ENCODE measurements at places on chromosomes 12 and 14.

DNA sequence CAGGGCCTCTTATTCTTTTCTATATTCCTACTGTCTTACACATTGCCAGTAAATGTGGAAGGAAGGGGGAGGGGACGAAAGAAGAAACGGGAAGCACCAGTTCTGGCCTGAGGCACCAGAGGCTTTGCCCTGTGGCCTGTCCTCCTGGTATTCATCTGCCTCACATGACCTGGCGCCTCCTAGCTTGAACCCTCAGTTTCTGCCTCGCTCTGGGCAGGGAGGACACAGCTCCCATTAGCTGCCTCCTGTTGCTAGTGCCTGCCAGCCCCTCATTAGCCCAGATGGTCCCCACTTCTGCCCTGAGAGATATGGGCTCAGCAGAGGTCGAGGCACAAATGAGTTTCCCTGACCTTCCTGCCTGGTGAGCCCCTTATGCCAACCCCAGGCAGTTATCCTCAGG is 3.0 kb upstream of the PLEKHG6 start:
- DNase-seq = no peak

- DNase-seq = no peak
Observed at GRCh38 chr12:7712841-7713442, 1.7 kb downstream of the DPPA3 start.

DNA sequence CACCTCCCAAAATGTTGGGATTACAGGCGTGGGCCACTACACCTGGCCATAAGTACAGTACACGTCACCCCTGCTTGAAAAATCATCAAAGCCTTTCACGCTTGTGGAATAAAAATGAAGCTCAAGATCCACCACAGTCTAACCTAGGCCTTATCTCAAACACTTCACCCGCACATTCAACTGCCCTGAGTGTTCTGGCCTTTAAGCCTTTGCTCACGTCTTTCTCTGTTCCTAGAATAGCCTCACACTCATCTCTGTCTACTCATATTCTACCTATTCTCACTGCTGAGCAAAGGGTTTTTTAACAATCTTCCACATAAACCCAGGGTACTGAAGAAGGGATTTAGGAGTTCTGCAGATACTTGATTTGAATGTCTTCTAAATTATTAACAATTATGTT is 9.9 kb downstream of the CALCOCO1 start:
- no peak for DNase-seq

GRCh38 chr12:31321186-31321896 is 4.6 kb downstream of the SINHCAF start:
- DNase-seq = no peak

DNA sequence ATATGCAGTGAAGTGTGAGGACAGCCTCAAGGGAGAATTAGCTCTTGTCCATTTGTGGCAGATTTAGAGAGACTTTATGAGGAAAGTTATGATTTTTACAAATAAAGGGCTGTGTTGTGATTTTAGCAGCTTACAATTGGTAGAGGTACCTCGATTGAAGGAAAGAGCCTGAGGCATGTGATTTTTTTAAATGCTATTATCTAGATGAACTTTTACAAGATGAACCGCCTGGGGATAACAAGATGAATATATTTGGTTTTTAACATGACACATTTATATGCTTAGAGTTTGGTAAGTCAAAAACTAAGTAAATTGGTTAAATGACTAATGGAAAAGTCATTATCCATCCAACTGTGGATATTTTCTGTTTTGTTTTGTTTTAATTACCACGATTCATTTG is 52.6 kb downstream of the AEBP2 start:
- DNase-seq = no peak

DNA sequence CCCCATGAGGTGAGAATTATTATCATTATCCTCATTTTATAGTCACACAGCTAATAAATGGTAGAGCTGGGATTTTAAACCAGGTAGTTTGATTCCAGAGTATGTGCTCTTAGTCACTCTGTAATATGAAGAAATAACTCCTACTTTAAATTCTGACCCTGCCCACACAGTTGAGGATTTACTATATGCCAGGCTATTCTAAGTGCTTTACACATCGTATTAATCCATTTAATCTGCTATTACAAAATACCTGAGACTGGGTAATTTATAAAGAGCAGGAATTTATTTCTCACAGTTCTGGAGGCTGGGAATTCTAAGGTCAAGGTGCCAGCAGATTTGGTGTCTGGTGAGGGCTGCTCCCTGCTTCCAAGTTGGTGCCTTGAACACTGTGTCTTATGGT is 19.6 kb upstream of the WIF1 start:
- no peak for DNase-seq

DNA sequence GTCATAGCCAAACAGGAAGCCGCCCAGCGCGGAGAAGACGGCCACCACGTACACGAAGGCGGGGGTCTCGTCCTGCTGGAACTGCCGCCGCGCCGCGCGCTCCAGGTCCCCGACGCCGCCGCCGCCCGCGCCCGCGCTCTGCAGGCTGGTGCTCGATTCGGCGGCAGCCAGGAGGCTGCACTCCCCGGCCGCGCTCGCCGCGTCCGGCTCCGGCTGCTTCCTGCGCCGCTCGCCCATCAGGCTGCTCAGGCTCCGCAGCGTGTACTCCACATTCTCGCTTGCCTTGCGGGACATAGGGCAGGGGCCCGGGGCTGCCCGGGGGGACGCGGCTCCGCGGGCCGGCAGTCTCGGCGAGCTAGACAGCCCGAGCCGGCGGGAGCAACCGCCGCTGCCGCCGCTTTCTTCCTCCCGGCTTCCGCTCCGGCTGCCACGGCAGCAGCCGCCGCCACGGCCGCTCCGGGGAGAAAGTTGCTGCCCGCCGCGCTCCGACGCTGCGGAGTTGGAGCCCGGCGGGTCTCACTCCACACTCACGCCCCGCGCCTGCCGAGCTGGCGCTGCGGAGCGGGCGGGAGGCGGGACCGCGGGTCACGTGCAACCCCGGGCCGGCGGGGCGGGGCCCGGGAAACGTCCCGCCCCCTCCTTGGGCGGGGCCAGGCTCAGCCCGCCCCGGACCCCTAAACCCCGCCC is at the start of gene SLC2A13:
SLC2A13 (minus strand) TSS at position 567 of the 687 bp plus-strand sequence; CDS start at position 294, 273 bp downstream.
- DNase-seq = peak; percentile 95

GRCh38 chr14:67765192-67765834 is 51.1 kb downstream of the ZFYVE26 start:
- DNase-seq = no peak

GRCh38 chr14:52313903-52314594 is at the start of gene PTGER2:
Gene PTGER2, plus strand, starts transcription at chr14:52314312. Its CDS starts 237 bp downstream, at chr14:52314549.
- peak; percentile 35 for DNase-seq

DNA sequence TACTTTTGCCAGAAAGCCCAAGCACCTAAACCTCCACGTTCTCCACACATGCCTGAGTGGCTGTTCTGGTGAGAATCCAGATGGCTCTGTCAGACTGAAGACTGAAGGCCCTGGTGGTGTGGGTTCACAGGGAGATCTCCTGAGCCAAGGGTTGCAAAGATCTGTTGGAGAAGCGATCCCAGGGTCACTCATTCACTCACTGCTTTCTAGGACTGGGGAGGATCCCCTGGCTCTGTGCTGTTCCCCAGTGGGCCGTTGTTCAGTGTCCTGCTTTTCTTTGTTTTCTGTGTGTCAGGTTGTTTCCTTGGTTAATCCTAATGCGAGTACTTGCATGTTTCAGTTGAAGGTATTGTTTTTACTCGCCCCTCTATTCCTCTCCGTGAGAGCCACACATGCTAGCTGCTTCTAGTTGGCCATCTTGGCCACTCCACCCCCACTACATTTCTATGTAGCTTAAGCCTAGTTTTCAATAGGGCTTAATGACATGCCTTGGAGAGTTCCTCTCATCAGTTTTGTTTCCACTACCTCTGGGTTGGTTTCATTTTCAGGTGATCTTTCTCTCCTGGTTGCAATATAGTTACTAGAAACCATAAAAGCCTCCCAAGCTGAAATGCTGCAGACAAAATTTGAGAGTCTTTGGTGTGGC is 144.5 kb upstream of the SLC38A2 start:
- no peak for DNase-seq

GRCh38 chr12:2589381-2589780 is 205.4 kb upstream of the FKBP4 start:
- DNase-seq = no peak

GRCh38 chr12:117567644-117568216 is 206.3 kb upstream of the NOS1 start:
- no peak for DNase-seq

DNA sequence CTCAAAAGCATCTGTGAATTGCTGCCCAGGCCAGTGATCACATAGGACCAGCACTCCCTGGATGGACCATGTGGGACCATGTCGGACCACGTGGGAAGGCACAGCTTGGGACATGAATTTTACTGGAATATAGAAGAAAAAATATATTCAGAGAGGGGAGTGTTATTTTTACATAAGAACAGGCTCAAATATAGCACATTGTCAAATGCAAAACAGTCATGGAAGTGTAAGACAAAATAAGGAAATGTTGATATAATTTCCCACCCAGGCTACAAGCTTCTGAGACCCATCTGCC is 68.3 kb downstream of the CMKLR1 start:
- no peak for DNase-seq

DNA sequence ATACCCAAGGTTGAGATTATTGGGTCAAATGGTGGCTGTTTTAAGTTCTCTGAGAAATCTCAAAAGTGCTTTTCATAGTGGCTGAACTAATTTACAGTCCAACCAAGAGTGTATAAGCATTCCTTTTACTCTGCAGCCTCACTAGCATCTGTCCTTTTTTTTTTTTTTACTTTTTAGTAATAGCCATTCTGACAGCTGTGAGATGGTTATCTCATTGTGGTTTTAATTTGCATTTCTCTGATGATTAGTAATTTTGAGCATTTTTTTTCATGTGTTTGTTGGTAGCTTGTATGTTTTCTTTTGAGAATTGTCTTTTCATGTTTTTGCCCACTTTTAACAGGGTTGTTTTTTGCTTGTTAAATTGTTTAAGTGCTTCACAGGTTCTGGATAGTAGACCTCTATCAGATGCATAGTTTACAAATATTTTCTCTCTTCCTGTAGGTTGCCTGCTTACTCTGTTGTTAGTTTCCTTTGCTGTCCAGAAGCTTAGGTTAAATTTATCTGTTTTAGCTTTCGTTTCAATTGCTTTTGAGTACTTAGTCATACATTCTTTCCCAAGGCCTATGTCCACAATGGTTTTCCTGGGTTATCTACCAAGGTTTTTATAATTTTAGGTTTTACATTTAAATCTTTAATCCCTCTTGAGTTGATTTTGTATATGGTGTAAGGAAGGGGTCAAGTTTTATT is 881.3 kb upstream of the SEL1L start:
- DNase-seq = no peak

DNA sequence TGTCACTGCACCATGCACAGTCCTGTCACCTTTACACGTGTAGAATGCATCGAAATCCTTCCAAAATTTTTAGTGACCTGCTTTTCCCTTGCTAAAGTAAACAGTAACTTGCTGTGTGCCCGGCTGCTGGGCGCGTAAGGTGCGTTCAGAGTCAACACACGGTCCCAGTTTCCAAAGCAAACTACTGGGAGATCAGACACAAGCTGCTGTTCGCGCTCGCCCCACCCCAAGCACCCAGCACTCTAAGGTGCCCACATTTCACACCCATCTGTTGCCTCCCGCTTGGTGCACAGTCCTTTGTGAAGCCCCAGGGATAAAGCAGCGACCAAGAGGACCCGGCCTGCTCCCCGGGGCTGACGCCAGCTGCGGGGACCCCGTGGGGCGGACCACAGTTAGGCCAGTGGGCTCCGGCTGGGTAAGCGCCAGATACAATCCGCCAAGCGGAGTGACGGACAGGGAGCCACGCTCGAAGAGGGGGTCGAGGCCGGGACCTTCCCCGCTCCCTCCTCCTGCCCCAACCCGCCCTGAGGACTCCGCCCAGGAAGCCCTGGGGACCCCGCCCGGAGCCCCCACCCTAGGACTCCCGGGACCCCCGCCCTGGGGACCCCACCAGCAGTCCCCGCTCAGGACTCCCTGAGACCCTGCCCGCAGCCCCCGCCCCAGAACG is 633 bp downstream of the STX2 start:
- no peak for DNase-seq

GRCh38 chr12:46390304-46390703 is 17.7 kb upstream of the SLC38A2 start:
- DNase-seq = no peak

- DNase-seq = no peak
Observed at GRCh38 chr14:73829526-73830431, 21.9 kb upstream of the PTGR2 start.

DNA sequence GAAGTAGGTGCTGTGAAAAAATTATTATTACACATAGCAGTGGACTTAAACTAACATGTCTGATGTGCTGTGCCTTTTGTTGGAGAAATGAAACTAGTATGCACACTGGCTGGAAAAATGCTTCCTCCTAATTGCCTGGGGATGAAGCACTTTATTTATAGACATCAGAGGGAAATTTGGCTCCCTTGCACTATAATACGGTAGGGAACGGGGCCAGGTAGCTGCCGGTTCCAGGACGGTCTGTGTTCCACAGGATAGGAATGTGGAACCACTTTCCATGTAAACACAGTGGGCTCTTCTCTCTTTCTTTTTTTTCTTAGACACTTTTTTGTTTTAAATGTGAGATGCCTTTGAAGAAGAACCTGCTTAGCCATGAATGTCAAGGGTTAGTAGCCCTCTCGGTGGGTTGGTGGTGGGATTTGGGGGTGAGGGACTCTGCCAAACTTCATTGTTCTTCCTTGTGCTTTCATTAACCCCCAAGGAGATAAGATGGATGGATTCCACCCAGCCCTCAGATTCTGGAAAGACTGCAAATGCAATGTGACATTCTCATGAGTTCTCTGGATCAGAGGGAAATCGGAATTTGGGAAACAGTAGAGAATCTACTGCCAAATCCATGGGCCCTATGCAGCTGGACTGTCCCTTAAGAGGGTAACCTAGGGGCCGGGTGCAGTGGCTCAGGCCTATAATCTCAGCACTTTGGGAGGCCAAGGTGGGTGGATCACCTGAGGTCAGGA is 58.0 kb upstream of the GSC start:
- DNase-seq = no peak

DNA sequence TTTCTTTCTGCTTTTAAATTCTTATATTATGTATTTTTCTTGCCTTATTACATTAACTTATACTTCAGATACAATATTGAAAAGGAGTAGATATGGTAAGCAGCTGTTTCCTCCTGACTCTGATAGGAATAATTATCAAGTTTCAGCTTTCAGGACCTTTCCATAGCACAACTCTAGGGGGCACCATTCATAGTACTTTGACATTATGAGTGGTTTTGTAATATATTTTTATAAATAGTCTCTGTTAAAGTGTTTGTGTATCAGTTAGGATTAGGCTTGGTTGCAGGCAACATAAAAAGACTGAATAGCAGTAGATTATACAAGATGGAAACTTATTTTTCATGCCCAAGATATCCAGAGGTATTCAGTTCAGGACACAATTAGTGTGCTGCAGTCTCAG is 27.9 kb upstream of the PARP11 start:
- no peak for DNase-seq

DNA sequence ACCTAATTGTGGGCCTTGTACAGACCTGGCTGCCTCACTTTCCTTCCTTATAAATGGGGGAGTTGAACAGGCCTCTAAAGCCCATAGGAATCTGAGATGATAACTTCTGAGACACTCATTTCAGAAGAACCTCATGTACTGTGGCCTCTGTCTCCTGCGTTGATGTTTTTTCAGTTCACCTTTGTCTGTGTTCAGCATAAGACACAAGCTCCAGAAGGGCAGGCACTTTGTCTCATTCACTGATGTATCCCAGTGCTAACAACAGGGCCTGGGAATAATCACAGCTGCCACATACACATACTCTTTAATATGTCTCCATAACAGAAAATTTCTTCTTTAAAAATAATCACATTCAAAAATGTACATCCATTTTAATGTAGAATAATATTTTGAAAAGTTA is 3.3 kb downstream of the FGD6 start:
- no peak for DNase-seq
